Activated naive CD4-positive, alpha-beta T cell treated with Interleukin-2 at 50 U/mL for 16 hours (primary cell): ENCODE measurements at places on chromosomes 16 and 17.

- DNase-seq = no peak
Measured at GRCh38 chr16:35311475-35311874, 1852.1 kb downstream of the TP53TG3F start.

GRCh38 chr16:64094181-64094965, 1027.5 kb downstream of the CDH11 start:
- DNase-seq = no peak

DNA sequence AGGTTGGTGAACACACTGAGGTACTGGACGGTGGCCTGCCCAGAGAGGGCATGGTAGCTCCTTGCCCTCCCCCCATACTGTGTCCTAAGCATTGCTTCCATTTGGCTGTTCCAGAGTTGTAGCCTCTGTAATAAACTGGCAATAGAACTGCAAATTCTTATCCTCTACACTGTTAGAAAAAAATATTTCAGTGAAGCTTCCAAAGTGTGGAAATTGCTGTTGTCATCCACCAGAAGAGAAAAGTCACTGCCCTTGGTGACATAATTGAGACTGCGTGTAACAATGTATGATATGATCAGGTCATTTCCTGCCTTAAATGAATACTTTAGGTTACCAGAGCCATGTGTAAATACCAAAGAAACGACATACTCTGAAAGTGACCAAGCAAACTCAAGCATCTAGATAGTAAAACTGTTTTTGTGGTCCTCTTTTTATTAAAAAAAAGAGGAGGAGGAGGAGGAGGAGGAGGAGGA, 65.9 kb downstream of the CEP95 start:
- no peak for DNase-seq

GRCh38 chr17:59167571-59168001, 12.0 kb downstream of the PRR11 start:
- DNase-seq = no peak

DNA sequence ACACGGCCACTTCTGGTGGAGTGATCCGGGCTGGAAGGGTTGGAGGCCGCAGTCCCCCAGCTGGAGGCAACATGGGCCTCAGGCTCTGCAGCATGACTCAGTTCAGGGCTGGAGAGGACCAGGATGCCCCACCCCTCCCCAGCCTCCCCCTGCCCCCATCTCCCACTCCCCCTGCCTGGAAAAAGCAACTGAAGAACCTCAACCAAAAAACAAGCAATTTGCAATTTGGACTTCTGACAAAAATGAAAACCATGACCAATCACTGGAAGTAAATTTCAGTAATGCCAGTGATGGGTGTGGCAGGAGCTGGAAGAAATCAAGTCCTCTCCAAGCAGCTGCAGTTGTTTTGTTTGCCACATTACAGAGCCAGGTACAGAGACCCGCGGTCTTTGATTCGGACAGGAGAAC, 6.6 kb upstream of the MIF4GD start:
- no peak for DNase-seq

DNA sequence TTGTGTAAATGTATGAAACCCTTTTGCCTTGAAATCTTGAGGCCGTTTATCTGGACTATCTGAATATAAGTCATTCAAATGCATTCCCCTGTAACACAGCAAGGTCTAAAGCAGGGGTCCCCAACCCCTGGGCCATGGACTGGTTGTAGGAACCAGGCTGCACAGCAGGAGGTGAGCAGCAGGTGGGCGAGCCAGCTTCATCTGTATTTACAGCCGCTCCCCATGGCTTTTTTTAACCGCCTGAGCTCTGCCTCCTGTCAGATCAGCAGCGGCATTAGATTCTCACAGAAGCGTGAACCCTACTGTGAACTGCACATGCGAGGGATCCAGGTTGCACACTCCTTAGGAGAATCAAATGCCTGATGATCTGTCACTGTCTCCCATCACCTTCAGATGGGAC, 24.1 kb downstream of the DNAH3 start:
- no peak for DNase-seq

DNA sequence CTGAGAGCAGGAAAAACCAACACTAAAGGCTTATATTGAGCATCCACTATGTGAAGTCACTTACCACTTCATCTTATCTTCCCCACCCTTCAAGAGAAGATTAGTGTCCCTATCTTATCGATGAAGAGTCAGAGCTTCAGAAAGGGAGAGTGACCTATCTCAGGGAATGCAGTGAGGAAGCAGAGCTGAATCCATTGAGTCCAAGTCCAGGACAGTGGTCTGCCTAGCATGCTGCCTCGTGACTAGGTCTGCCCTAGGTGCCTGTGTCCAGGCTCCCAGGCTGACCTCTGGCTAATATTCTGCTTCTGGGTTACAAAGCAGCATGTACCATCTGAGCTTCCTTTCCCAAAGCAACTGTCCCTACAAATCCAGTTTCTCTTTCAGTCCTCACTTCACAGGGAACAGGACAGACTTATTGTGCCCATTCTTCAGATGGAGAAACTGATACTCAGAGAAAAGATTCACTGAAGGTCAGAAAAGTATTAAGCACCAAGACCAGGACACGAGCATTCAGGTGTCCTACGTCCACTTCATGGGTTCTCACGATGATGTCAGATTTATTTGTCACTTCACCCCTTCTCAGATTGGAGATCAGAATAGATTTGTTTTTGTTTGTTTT, 13.3 kb upstream of the FZD2 start:
- no peak for DNase-seq

DNA sequence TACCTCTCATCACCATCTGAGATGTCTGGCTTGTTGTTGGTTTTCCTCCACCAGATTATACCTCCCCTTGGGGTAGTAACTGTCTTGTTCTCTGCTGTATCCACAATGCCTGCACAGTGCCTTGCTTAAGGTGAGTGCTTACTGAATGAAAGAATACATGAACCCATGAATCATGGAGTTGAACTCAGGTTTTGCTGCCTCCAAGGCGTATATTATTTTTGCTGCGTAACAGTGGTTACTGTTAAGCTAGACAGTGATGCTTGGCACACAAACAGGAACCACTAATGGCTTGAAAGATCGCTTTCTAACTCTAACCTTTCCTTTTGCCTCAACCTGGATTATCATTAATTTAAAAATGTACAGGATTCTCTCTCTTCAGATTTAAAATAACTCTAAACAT, 695.8 kb downstream of the TOX3 start:
- no peak for DNase-seq

GRCh38 chr16:80280557-80280956, 260.2 kb upstream of the DYNLRB2 start:
- no peak for DNase-seq

DNA sequence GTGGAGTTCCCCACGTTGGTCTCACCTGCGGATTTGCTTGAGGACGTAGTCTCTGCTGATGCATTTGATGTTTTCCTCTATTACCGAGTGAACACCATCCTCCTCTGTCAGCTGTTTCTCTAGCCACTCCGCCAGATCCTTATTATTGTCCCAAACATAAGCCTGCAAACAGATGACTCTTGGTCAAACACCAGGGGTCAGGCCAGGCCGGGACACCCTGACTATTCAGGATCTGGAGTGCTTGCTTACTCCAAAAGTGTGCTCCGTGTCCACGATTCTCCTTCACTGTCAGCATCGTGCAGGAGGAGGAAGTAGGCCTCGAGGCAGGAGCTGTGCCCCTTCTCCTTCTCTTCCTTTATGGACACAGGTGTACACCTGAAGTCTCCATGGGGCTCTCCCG, 140.2 kb downstream of the AATF start:
- no peak for DNase-seq

- DNase-seq = no peak
Measured at GRCh38 chr17:8155996-8156245, 3.7 kb upstream of the PER1 start.

DNA sequence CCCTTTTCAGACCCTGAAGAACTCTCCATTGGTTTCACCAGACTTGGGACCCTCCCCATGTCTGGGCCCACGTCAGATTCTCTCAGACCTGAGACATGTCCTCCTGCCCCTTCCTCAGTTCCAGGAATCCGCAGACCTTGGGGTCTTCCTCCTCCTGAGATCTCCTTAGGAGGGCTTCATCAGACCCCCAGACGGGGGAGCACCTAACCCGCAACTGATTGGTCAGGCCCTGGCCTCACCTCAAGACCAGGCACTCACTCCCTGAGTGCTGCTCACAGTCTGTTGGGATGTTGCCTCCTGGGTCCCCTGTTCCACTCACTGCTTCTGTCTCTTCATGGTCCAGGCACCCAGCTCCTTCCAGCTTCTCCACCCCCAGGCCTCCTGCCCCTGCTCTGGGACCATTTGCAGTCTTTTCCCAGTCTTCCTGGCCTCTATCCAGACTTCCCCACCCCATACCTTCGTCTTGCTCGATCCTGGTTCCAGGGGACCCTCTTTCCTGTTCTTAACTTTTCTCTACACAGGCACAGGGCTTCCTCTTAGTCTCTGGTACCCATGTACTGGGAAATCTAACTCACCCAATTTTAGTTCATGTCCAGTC, 1.2 kb downstream of the GID4 start:
- no peak for DNase-seq

- no peak for DNase-seq
Measured at GRCh38 chr17:11742886-11743285, 144.6 kb downstream of the DNAH9 start.

DNA sequence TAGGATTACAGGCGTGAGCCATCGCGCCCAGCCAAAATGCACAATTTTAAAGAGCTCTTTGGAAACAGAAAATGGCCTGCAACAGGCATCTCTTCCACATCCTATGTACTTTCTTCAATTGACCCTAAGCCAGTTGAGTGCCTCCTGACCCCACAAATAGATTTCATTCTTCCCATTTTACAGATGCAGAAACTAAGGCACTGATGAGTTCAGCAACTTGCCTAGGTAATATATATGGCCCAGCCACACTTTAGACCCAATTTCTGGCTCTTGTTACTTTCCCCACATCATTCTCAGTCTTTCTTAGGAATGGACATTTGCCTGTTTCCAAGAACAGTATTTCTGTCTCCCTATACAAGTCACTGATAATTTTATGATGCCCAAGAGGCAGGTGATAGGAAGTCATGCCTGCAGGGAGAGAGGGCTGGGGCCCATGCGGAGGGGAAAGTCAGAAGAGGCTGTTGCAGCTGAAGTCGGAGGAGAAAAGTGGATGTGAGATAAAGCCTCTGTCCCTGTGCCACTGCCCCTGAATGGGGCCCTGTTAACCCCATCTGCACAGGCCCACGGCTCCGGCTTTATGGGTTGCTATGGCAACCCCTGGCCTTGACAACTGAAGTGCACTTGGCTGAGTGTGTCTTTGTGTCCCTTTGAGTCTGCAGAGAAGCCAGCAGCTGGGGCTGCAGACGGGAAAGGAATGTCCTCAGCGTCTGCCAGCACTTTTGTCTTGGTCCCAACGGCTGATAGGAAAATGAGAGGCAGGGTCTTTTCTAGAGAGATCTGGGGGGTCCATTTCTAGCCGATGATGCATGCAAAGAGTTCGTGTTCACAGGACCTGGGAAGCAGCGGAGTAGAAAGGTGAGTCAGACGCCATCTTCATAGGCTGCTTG, 45.9 kb downstream of the ABAT start:
- DNase-seq = no peak

DNA sequence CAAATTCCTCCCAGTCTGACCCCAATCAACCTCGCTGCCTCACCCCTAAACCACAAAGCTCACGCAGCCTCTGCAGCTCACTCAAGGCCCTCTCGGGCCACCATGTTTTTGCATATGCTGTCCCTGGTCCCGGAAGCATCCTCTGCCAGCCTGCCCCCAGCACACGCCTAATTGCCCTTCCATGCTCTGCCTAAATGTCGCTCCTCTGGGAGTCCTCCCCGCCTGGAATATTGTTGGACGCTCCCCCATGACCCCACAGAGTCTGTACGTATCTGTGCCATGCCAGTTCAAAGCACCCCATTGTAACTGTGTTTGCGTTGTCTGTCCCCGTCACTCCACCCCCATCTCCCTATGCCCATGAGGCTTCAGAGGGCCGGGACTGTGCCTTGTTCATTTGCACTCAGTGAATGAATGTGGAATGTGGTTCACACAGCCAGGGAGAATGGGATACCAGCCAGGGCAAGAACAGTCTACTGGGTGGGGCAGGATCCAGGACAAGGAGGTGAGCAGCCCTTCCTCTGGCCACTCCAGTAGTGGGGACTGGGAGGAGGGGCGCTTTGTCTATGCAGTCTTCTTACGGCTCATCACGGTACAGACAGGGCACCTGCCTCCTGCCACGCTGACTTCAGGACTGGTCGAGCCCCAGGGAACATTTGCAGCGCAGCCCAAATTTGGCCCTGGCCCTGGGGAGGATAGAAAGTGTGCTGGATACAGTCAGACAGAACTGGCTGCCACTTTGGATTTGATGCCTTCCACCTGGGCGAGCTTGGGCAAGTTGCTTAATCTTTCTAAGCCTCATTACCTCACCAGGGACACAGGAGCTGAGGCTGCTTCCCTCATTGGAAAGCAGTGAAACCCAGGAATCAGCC, 48.5 kb downstream of the NOS2 start:
- no peak for DNase-seq

- DNase-seq = peak; percentile 8
Measured at GRCh38 chr16:635573-636205, 416 bp downstream of the METTL26 start.

- no peak for DNase-seq
Measured at GRCh38 chr16:65657071-65657494, 535.2 kb upstream of the CDH11 start.

- no peak for DNase-seq
Measured at GRCh38 chr16:24555346-24555872, 16.0 kb downstream of the RBBP6 start.

GRCh38 chr16:83389751-83390150, 418.0 kb upstream of the HSBP1 start:
- DNase-seq = no peak

GRCh38 chr16:19114359-19115147, 789 bp downstream of the ITPRIPL2 start:
- peak; percentile 26 for DNase-seq

DNA sequence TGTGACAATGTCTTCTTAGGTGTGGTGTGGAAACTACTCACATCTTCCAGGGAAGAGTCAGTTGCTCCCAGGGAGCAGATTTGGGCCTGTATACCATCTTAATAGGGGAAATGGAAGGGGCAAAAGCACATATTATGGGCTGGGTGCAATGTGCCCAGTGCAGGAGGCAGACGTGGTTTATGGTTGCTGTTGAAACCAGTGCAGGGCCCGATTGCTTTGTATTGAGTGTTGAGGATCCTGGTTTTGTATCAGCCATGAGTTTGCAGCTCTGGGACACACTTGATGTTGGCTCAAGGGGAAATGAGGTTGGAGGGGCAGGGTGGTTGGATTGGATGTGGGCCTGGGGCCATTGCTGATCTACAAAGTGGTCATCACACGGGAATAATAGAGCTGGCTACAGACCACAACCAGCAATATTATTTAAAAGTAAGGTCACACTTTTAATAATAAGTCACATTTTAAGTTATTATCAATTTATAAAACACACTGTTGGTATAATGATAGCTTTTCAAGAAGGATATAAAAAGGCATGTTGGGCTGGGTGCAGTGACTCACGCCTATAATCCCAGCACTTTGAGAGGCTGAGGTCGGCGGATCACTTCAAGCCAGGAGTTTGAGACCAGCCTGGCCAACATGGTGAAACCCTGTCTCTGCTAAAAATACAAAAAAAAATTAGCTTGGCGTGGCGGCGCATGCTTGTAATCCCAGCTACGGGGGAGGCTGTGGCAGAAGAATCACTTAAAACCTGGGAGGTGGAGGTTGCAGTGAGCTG, 302.4 kb downstream of the SEC14L1 start:
- DNase-seq = no peak

- no peak for DNase-seq
Measured at GRCh38 chr17:7817643-7817964, 16.4 kb upstream of the KDM6B start.
